ENCODE measurements at places on chromosomes 3 and 15.

- DNase-seq, result no peak
These were observed 35.5 kb downstream of the CRTAP start for GRCh38 chr3:33149342-33149741.

GRCh38 chr3:4623421-4623999, 130.4 kb downstream of the ITPR1 start:
- DNase-seq, result no peak

DNA sequence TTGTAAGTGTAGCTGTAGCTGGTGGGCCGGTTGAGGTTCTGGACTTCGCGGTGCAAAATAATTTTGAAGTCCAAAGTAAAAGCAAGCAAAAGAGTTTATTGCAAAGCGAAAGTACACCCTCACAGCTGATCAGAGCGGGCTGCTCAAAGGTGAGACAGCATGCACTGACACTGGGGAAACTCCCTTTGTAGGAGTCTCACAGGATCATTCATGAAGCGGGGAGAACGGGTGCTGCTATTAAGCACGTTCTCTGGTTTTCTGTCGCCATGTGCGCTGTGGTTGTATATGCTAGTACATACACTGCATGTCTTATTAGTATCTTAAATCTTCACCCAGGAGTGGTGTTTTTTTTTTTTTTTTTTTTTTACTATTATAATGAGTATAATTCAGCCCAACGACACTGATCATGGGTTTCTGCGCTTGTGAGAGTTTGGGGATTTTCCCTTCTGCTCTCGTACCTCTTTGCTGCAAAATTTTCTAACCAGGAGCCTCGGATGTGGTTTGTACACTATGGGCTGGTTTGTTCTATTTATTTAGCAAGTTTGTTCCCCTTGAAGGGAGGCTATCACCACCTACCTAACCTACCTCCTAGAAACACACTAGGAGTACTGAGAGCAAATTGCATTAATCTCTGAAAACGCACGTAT, 1.4 kb upstream of the AP4E1 start:
- no peak for DNase-seq

GRCh38 chr3:111568911-111569310, 26.2 kb downstream of the ZBED2 start:
- DNase-seq, result no peak

- DNase-seq, result no peak
These were observed 51.8 kb downstream of the SPRED1 start for GRCh38 chr15:38304481-38304880.

DNA sequence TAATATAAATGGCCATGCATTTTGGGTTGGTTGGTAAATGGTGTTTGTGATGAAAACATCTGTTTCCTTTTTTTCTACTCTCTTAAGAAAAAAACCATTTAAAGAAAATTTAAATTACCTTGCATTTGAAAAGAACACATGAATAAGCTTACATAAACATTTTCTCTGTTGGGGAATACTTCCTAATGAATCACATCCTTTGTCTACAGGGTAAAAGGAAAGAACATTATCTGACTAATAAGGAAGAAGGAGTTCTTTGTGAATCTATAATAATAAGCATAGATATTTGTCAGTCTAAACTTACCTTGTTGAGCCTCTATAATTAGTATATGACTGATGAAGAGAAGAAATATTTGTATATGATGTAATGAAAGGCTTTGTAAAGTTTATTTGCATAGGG, 254.1 kb upstream of the ZNF717 start:
- no peak for DNase-seq

- no peak for DNase-seq
These were observed 24.3 kb upstream of the DENND4A start for GRCh38 chr15:65816441-65816840.

- no peak for DNase-seq
These were observed 3.3 kb upstream of the THSD4 start for GRCh38 chr15:71111950-71112349.

DNA sequence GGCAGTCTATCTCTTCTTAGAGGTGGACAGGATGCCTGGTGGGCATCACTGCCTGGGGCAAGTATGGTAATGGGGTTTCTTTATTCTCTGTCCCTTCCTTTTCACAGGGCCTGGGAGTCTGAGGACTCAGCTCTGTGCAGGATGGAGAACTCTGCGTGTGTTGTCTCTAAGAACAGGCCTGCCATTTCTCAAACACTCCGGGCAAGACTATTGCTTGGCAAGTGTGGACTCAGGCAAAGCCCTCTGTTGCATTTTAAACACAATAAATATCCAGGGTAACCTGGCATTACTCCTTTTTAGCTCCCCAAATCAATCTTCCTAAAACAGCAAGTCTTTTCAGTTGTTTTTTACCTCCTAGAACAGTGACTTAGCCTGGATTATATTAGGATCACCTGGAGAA, 185.1 kb upstream of the ROPN1 start:
- DNase-seq, result no peak

DNA sequence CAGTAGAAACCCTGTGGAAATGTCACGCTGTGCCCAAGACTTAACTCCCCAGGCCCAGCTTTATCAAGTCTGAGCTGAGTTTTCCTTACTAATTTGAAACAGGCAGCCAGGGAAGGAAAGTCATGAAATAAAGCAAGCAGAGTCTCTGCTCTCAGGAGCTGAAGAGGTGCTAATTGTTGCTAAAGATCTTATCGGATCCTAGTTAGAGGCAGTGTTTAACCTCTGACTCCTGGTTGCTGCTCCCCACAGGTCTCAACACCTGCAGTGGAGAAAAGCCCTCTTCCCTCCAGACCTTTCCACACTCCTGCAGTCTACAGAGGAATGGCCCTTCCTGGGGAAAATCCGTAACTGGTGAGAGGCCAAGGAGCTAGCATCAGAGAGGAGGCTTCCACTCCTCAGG, 628.2 kb downstream of the NTRK3 start:
- no peak for DNase-seq

- DNase-seq, result no peak
These were observed 3.1 kb downstream of the CIAO2A start for GRCh38 chr15:64090527-64090926.

GRCh38 chr15:90684281-90684680, 32.9 kb upstream of the BLM start:
- no peak for DNase-seq

DNA sequence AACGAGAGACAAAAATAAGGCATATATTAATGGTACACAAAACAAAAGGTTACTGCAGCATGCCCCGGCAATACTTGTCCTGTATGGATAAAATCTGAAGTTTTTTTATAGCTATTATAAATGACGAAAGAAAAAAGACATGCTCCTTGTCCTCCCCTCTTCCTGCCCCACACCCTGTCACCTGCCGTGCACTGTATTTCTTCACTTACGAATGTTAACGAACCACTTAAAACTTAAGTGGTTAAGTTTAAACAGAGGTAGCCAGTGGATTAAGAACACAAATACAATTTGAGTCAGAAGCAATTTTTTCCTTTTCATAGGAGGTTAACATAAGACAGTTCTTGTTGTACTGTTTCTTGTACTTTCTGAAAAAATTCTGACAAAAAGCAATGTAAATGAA, 799.1 kb upstream of the NECTIN3 start:
- no peak for DNase-seq

GRCh38 chr3:136250059-136250902, at the start of gene PCCB:
TSS of gene PCCB (plus strand) at chr3:136250340. CDS start at chr3:136250376, 36 bp downstream.
- peak; percentile 79 for DNase-seq

DNA sequence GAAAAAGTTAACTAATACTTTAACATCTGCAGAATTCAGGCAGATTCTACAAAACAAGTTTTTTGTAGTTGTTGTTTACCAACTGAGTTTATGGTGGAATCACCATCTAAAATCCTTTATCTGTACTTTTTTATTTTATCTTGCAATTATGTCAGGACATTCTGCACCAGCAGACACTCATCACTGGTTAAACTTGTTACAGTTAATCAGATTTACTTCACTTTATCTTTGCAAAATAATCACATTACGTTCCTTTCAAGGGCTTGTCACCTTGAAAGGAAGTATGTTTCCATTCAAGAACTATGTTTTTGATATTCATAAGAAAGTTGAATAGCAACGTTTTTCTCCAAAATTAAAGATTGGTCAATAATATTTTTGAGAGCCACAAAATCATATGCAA, 796.6 kb upstream of the ROBO1 start:
- no peak for DNase-seq

DNA sequence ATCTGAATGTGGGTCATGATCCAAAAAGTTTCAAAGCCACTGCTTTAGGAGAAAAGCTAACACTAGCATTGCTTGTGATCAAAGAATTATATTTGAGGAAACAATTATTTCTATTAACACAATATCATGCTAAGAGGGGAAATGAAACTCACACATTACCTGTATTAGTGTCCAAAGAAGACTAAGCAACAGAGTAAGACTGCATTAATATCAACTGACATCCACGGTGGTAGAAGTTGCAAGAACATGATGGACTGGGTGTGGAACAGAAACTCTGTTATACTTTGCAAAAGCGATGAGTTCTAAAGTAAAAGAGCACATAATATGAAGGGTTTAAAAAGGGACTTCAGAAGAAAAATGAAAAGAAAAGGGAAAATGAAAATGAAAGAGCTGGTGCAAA, 648.3 kb upstream of the NECTIN3 start:
- no peak for DNase-seq

DNA sequence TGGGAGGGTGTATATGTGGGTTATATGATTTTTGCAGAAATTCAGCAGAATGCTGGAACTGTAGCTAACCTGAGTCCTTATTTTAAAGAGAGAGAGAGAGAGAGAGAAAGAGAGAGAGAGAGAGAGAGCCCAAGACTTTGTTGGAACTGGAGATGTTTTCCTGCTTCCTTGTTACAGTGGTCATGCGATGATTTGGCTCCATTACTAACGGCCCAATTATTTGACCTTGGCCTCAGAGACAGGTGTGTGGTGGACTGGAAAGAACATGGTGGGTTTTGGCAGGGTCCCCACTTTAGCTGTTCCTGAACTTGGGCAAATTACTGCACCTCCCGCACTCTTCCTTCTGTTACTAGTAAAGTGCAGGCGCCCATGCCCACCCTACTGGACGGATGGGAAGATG, 14.8 kb upstream of the ACSBG1 start:
- no peak for DNase-seq

DNA sequence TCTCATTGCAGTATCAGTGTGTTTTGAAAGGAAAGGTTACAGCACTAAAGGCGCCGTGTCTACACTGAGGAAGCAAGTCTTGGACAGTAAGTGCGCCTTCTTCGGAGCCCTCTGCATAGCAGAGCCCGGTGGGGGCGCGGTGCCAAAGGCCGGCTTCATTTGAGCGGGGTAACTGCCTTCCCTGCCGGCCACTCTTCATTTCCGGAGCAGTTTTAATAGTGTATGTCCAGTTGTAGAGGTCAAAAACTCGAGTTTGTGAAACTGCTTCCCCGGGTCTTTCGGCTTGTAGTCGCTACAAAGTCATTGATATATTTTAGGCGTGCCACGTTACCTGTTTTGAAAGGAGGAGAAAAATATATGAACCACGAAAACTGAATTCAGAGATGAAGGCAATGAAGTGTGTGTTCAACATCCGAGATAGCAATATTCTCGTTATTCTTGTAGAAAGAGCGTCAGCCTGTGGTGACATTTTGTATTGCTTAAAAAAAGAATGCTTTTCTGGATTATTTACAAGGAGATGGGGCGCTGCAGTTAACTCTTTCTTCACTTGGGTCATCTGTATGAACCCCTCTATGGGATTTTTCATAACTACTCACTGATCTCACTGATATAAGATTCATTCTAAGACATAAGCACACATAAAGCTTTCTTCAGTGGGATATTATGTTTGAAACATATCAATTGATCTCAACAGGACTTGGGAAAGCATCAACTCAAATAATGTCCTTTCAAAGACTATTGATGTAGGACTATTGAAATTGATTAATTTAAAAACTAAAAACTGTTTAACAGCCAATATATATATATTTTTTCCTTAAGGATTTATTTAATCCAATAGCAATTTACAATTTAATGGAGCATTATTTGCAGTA, 3.0 kb downstream of the ALCAM start:
- peak; percentile 57 for DNase-seq

DNA sequence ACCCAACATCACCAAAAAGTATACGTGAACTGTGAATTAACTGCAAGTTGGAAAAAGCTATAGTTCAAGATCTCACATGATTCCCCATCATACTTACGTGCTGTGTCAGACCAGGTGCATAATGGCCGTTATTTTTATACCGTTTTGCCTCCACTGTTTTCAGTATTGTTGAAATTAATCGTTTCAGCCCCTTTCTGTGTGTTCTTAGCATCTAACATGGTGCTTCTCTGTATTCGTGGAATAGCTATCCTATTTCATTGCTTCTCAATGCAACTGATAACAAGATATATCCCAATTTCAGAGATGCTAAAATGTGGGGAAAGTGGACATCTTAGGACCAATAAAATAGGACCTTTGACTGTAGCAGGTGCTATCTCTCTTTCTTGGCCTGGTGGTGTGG, 13.7 kb downstream of the CA12 start:
- DNase-seq, result no peak

DNA sequence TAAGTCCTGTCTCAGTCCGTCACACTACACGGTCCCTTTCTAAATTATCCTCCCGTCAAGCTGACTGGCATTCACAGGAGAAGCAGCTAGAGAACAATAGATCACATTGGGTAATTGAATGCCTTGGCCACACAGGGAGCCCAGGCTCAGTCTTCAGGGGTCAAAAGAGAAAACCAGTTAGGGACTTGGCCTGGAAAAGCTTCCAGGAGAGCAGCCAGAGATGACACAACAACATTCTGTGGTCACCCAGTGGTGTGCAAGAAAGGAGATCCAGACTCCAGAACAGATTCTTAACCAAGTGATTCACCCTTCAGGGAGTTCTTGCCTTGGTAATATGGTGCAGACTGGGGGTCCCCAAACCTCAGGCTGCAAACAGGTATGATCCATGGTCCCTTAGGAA, 15.9 kb downstream of the ARHGAP31 start:
- DNase-seq, result no peak

- DNase-seq, result no peak
These were observed 43.6 kb upstream of the MGLL start for GRCh38 chr3:127865941-127866340.

GRCh38 chr3:9110802-9111201, 138.6 kb downstream of the SRGAP3 start:
- DNase-seq, result no peak

DNA sequence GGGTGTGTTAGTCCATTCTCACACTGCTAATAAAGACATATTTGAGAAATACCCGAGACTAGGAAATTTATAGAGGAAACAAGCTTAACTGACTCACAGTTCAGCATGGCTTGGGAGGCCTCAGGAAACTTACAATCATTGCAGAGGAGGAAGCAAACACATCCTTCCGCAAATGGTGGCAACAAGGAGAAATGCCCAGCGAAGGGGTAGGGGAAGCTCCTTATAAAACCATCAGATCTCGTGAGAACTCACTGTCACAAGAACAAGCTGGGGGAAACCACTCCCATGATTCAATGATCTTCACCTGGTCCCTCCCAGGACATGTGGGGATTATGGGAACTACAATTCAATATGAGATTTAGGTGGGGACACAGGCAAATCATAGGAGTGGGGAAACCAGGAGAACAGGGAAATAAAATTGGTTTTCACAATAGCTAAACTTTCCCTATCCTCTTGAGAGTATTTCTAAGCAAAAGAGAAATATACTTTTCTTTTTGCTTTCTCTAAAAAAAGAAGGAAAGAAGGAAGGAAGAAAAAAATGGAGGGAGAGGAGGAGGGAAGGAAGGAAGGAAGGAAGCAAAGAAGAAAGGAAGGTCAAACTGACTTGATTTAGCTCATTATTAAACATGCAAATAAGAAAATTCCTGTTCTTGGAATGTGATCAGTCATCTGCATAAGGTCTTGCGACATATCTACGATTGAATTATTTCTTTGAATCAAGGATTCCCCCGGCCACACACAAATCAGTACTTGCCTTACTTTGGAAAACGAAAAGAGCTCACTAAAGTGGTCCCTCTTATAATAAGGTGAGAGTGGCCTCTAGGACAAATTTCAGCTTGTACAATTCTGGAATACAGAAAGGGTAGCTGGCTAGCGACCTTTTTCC, 75.2 kb downstream of the LIPC start:
- DNase-seq, result no peak
